ENCODE measurements at places on chromosomes 12 and 14.

DNA sequence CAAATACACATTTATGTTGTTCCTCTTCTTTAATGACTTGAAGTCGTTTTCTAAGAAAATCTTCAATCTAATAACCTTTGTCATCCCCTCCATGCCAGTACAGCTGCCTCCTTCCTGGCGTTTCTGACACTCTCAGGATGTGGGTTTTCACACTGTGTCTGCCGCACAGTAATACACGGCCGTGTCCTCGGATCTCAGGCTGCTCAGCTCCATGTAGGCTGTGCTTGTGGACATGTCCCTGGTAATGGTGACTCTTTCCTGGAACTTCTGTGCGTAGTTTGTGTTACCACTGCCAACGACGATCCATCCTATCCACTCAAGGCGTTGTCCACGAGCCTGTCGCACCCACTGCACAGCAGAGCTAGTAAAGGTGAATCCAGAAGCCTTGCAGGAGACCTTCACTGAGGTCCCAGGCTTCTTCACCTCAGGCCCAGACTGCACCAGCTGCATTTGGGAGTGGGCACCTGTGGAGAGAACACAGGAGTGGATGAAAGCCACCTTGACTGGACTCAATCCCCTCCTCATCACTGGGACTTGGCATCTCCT lies 1095.9 kb downstream of the TMEM121 start:
- DNase-seq: no peak

- DNase-seq: no peak
Measured at GRCh38 chr14:81162941-81163340, 57.8 kb downstream of the GTF2A1 start.

DNA sequence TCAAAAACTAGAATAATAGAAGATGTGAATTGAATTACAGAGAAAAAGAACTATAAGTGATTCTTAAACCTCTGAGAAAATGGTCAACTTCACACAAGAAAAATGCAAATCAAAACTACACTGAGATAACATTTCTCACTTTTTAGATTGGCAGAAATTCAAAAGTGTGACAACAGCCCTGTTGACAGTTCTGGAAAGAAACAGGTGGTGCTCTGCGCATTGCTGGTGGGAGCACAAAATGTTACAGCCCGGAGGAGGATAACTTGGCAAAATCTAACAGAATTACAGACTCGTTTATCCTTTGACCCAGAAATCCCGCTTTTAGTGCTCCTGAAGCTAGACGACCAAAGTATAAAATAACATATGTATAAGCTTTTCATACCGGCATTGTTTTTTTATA lies 222.5 kb upstream of the CNTN1 start:
- no peak for DNase-seq

GRCh38 chr14:90274019-90274418 lies 17.7 kb downstream of the PSMC1 start:
- DNase-seq: no peak

DNA sequence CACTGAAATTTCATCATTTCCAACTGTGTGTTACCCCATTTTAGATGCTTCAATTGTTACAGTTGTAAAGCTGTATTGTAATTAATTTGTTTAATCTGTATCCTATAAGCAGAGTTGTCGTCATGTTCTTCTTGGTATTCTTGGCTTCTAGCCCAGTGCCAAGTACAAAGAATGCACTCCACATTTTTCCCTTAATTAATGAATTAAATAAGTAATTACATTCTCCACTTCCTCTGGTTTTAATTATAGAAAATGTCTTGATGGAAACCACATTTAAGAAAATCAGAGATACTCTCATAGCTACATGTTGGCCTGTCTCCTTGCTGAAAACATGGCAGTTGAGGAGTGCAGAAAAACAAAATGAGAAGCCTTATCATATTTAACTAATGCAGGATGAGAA lies 746 bp downstream of the DNAI7 start:
- no peak for DNase-seq

DNA sequence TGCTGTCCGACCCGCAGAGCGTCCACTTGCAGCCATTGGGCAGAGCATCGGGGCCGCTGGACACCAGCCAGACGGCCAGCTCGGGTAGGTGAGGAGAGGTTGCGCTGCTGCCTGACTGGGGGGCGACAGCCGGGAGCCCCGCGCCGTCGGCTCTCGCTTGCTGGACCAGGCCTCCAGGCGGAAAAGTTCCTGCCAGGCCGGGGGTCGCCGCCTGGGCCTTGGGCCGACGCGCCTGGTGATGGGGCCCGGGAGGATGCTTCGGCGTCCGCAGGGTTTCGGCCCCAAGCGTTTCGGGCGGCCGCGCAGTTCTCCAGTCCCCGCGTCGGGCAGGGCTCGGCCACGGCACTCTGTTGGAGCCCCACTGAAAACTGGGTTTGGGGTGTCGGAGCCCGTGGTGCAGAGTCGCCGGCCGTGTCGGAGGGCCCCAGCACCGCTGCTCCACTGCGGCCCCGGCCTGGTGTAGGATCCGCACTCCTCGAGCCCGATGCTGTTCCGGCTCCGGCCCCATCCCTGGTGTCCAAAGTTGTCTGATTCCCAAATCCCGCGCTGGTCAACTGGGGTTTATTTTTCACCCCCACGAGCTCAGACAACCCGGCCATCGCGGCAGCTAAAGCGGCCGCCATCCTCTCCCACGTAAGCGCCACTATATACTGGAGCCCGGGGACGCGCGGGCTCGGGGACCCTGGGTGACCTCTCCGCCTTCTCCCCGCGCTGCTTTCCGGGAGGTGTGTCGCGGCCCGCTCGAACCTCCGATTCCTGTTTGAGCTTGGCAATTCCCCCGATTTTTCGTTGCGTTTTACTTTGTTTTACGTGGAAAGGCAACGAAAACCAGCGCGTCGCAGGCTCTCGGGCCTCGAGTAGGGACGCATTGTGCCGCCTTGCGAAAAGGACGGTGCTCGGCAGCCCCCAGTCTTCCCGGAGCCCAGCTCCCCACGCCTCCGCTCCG lies 872 bp downstream of the VSX2 start:
- DNase-seq: no peak

- no peak for DNase-seq
Measured at GRCh38 chr14:69768873-69769272, 1.9 kb downstream of the SRSF5 start.

GRCh38 chr14:101600336-101600890 lies 39.1 kb downstream of the DIO3 start:
- no peak for DNase-seq

DNA sequence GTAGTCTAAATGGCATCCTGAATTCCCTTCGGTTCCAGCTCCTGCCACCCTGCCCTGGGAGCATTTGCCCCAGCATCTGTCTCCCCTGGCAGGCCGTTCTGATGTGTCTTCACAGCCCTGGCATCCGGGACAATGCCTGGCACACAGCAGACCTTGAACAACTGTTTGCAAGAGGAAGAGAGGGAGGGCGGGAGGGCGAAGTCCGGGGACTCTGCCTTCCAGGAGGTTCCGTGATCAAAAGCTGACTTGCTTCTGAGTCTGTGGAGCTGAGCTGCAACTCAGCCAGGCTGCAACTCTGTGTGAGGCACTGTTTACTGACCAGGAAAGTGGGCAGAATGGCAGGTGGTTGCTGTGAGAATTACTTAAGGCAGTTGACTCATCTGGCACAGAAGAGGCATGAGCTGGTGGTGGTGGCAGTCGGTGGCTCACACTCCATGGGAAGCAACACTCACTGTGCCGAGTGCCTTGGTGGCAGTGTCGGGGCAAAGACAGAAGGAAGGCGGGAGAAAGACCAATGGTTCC lies 61.1 kb upstream of the DLK1 start:
- peak; percentile 80 for DNase-seq

GRCh38 chr12:68097386-68097785 lies 62.2 kb downstream of the IFNG start:
- no peak for DNase-seq

DNA sequence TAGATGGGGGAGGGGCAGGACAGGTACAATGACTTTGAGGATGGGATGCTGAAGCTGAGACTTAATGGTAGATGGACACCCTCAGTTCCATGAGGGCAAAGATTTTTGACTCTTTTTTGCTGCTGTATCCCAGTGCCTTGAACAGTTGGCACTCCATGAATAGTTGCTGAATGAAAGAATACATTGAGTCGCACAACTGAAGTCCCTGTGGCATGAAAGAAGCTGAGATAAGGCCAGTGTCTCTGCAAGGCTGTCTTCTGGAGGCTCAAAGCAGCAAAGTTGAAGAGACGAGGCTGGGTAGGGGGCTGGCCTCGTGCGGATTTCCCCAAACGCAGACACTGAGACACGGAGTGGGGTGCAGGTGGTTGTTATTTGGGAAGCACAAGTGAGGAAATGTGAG lies 179.3 kb downstream of the ADCK1 start:
- DNase-seq: no peak

- no peak for DNase-seq
Measured at GRCh38 chr14:98544174-98544573, 727.8 kb downstream of the BCL11B start.

- DNase-seq: no peak
Measured at GRCh38 chr14:84804468-84804867, 725.5 kb upstream of the FLRT2 start.

DNA sequence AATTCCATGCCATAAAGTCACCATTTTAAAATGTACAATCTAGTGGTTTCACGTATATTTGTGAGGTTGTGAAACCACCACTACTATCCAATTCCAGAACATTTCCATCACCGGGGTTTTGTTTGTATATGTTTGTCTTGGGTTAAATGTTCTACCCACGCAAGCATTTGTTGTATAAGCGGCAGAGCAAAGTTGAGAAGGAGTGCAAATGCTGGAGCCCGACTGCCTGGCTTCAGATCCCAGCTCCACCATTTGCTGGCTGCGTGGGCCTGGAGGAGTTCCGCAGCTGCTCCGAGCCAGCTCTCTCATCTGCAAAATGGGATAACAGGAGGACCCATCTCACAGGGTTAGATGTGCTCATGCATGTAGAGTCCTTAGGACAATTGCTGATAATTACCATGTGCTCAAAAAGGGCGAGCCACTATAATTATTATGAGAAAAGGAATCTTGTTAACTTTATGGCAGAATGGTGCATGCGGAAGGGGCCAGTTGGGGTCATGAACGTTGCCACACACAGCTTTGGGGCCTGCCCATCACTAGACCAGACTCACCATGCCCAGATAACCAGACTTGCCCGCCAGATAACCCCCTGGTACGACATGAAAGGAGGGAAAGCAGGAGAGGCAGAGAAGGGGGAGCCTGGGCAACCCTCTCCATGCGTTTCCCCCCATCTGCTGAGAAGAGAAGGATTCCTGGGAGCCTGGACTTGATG lies 6.4 kb downstream of the ACTN1 start:
- no peak for DNase-seq

GRCh38 chr12:113891167-113891692 lies 74.9 kb downstream of the RBM19 start:
- no peak for DNase-seq

- no peak for DNase-seq
Measured at GRCh38 chr12:85186236-85186635, 93.8 kb upstream of the ALX1 start.

- no peak for DNase-seq
Measured at GRCh38 chr12:124631681-124632256, 64.4 kb upstream of the NCOR2 start.

DNA sequence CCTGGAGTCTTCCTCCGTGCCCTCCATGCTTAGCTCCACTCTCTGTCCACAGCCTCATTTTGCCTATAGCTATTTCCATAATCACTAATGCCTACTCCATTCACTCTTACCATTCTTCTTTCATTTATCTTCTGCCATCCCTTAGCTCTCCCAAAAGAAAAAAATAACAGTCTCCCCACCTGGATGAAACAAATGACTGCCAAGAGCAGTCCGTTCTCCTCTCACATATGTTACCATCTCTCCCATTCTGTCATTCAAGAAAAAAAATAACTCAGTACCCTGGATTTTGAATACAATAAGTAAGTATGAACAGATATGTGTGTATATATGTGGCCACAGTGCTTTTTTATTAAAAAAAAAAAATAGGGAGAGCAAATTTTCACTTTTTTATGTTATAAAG lies 13.2 kb downstream of the DUSP16 start:
- no peak for DNase-seq

DNA sequence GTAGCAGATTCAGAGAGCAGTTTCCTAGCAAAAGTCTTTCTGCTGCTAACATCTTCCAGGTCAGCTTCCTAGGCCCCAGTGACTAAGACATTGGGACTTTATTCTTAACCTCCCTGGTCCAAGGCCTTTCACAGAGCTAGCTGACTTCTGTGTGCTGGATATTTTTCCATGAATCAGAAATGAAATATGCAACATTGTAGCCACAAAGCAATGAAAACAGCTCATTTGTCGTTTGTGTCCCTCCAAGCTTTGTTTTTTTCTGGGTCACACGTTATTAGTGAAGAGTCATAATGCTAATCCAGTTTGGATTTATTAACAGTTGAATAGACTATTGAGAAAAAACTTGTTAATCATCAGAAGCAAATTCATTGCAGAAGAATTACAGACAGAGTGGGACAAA lies 82.4 kb downstream of the ARF6 start:
- DNase-seq: no peak

DNA sequence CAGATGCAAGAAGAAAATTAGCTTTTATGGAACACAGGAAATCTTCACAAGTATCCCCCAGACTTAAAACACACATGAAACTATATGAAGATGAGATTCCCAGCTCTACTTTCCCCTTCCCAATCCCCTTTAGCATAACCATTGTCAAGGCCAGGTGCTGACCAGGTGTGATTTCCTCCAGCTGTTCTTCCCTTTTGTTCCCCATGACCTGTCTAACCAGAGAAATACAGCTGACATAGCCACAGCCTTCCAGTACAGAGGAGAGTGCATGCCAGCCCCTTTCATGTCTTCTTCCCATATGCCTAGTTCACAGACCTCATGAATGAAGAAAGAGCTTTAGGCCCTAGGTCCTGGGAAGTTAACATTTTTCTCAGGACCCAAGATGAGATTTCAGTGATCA lies 43.5 kb upstream of the FKBP4 start:
- DNase-seq: no peak

DNA sequence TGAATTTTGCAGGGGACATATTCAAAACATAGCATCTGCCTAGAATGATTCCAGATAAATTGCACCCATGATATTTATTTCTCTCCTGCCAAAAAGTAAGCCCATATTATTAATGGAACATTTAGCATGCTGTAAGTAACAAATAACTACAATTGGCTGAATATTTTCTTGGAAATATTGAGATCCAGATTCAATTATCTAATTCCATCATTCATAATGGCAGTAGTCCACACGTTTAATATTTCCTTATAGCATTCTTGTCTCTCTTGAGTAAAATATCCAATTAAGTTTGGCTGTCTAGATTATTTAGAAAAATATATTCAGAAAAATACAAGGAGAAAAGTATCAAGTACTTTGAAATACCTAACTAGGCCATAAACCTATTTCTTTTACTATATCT lies 157.5 kb downstream of the FLRT2 start:
- no peak for DNase-seq

GRCh38 chr12:127144770-127145169 lies 1122.2 kb upstream of the TMEM132C start:
- DNase-seq: no peak

DNA sequence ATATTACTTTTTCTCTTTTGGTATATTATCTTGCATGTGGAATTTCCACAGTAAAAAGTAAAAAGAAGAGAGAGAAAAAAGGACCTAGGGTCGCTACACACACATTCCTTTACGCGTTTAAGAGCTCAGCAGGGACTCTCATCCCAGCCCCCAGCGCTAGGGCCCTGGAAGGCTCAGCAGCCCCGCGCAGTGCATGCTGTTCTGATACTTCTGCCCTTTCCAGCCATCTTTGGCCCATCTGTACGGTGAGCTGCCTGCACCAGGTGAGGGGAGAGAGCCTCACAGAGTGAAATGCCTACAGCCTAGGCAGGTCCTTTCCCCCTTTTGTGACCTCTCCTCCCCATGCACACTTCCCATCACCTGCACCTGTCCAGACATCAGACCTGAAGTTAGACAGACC lies 1.6 kb upstream of the LTBR start:
- no peak for DNase-seq

- no peak for DNase-seq
Measured at GRCh38 chr14:68312884-68313610, 479.8 kb downstream of the ZFP36L1 start.
